ENCODE measurements at places on chromosomes 6 and 20.

GRCh38 chr6:15842727-15843117 lies 179.9 kb upstream of the DTNBP1 start:
- DNase-seq, result no peak

GRCh38 chr20:32505723-32506473 lies 79.2 kb downstream of the NOL4L start:
- no peak for DNase-seq

DNA sequence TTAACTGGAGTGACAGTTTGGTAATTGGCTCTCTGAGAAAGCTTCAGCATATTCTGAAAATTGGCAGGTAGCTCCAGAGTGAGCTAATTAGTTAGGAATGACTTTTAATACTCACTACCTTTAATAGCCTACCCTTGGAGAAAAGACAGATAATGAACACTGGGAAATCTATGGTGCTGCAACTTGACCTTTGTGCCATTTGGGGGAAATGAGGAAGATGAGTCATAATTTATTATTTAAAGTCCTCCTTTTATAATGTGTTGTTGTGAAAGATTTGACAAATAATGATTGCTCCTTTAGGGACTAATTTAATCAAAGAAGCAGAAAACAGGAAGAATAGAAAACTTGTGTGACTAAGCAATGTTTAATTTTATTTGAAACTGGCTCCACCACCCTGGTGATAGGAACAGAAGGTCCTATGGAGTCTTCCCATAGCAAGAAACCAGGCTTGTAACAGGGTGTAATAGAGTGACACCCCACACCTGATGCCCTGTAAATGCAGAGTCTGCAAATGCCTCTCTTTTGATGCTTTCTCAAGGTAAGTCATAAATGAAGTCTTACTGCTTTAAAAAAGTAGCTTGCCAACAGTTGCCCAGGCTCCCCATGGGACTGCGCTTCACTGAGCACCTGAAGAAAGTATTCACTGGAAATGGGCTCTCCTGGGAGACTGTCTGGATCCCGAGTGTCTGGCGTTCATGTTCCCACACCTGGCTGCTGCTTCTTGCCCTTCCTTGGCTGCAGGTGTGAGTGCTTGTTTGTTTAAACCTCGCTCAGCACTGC lies 134.4 kb downstream of the LRRC1 start:
- DNase-seq, result no peak

DNA sequence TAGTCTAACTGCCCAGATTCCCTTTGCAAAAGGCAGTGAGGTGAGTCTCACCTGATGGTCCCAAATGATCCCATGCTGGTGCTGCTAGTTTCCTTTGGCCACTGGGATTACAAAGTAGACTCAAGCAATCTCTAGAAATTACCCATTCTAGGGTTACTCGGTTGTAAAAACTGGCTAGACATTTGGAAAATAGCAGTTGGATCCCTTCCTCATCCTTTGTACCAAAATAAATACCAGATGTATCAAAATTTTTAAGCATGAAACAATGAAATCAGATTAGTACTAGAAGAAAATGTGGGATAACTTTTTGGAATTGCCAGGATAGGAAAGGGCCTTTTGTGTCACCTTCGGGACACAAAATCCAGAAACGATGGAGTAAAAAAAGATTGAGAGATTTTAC lies 112.9 kb upstream of the TOP1 start:
- no peak for DNase-seq

DNA sequence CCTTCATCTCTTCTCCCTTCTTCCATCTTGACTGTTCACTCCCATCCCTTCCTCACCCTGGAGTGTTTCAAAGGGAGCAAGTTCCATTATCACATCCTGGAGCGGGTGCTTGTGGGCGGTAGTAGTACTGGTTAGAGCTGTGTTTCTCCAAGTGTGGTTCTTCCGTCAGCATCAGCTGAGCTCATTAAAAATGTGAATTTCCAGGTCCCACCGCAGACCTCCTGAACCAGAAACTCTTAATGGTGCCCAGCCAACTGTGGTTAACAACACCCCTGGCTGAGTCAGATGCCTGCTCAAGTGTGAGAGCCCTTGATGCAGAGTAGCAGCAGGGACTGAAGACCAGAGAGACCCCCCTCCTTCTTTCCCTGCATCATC lies 24.4 kb downstream of the ANGPT4 start:
- DNase-seq, result no peak

DNA sequence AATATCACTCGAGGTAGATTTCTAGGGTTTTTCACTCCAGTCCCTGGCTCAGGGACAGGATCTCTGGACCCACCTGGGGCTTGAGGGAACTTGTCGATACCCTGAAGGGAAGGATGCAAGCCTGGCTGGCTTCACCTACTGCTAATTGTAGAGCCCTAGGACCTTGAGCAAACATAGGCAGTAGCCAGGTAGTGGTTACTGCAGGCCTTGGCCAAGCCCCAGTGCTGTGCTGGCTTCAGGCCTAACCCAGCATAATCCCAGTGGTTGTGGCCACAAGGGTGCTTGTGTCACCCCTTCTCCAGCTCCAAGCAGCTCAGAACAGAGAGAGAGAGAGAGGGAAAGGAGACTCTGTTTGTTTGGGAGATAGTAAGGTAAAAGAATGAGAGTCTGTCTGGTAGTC lies 5.8 kb upstream of the MCM9 start:
- DNase-seq, result no peak

GRCh38 chr6:1482381-1483166 lies 93.2 kb downstream of the FOXF2 start:
- no peak for DNase-seq

GRCh38 chr20:49540232-49540620 lies 27.7 kb downstream of the PTGIS start:
- no peak for DNase-seq

DNA sequence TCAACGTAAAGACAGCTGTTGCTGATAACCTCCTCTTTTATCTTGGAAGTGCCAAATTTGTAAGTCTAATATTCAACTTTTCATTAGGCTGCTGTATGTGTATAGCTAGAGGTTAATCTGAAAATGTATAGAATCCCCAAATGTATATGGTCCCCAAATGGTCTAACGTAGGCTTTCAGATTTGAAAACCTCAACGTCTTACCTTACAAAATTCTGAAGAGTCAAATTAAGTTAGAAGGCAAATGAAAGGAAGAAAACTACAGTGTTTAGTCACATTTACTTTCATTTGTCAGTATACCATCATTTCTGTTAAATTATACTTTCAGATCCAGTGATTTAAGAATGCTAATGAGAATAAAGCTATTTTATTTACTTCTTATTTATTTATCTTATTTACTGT lies 256.9 kb downstream of the ARHGAP18 start:
- no peak for DNase-seq

GRCh38 chr6:11404838-11405237 lies 132.7 kb upstream of the TMEM170B start:
- no peak for DNase-seq

DNA sequence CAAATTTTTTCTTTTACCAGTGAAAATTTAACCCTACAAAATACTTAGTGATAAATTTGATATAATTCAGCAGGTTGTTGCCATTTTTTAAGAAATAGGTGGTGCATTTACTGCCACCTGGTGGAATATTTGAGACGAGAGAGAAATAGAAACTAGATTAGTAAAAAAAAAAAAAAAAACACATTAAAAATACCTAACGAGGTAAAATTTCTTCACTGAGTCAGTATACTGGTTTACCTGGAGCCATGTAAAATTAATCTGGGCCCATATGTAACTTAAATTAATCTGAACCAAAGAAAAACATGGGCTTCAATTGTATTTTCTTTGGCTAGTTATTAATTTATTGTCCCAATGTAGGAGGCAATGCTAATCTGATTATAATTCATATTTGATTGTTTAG lies 520.8 kb downstream of the EPM2A start:
- no peak for DNase-seq

GRCh38 chr6:125745281-125746018 lies 4.0 kb upstream of the HEY2 start:
- no peak for DNase-seq

DNA sequence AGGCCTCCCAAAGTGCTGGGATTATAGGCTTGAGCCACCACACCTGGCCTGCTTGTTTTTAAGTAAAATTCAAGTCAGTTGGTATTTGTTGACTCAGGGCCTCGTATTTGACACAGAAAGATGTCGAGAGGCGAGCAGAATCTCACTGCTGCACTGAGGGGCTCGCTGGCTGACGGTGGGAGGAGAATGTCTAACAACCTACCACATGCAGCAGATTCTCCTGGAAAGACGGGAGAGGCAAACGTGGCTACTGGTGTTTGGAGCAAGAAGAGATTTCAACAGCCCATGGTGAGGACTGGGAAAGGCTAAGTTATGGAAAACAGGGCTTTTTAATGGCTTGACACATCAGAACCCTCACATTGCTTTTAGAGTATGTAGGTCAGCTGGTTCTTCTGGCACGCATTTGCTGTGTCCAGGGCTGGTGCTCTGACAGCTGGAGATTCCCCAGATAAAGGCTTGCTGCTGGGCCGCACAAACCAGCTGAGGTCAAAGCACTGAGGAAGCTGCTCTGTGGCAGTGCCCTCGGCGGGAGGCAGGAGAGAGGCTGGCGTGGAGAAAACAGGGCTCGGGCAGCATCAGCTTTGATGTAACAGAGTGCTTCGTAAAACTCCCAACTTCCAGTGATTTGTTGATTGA lies 84.2 kb upstream of the FRMD1 start:
- DNase-seq, result no peak

GRCh38 chr6:105601541-105602236 lies 198.8 kb upstream of the PREP start:
- DNase-seq, result no peak

- DNase-seq, result no peak
Measured at GRCh38 chr6:131597446-131597845, 24.4 kb downstream of the ARG1 start.

DNA sequence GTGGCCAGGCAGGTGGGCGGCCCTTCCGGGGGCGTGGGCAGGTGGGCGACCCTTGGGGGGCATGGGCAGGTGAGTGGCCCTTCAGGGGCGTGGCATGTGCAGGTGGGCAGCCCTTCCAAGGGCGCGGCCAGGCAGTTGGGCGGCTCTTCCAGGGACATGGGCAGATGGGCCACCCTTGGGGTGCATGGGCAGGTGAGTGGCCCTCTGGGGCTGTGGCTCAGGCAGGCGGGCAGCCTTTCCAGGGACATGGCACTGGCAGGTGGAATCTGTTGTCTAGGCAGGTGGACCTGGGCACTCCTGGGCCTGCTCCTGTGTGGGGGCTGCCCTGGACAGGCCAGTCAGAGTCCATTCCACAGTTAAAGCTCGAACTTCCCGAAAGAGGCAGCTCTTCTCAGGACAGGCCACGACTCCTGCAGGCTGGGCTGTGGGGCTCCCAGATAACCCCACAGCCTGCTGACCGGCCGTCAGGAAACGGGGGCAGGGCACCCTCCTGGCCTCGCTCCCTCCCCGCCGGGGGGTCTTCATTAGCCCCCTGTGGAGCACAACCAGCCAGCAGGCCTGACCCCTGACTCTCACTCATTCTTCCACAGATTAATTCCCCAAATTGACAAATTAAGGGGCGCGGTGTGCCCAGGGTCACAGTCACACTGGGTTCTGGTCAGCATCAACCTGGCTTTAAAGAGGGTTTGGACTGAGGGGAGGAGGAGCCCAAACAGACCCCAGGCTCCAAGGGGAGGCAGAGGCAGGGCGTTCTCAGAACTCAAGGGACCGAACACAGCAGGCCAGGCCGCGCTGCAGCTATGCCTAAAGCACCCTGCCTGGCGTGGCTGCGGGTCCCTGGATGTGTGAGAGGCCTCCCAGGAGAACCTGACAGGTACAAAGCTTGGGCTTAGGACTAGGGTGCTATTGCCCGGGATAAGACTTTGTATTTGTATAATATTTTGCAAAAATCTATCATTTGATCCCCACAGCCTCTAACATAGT lies 130.0 kb downstream of the DLL1 start:
- no peak for DNase-seq

DNA sequence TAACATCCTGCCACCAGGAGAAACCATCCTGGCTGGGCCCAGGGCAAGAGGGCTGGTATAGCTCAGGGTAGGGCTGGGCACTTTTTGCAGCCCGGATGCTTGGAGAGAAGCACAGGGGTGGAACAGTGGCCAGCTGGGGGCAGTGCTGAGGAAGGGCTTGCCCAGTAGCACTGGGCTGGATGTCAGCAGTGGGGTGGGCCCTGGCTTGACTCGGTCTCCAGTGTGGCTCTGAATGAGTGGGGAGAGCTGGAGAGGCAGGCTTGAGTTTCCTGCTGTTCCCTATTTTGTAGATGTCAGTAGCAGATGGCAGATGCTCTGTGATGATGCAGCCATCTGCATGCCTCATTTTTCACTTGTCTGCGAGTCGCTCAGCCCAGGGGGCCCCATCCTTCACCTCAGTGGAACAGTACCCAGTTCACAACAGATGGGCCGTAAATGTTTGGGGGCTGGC lies 56.3 kb upstream of the TULP1 start:
- DNase-seq, result no peak

- DNase-seq, result no peak
Measured at GRCh38 chr20:4299773-4300172, 284.4 kb upstream of the RNF24 start.

Data from stimulated activated CD4-positive, alpha-beta T cell treated with anti-CD3 and anti-CD28 coated beads, Interleukin-1b, Interleukin-23, amount 100 ng/mL, for 1 hour (primary cell).